ENCODE measurements at places on chromosomes 11 and 22.

- no peak for DNase-seq
Observed at GRCh38 chr11:88178191-88178590, 2.9 kb upstream of the RAB38 start.

DNA sequence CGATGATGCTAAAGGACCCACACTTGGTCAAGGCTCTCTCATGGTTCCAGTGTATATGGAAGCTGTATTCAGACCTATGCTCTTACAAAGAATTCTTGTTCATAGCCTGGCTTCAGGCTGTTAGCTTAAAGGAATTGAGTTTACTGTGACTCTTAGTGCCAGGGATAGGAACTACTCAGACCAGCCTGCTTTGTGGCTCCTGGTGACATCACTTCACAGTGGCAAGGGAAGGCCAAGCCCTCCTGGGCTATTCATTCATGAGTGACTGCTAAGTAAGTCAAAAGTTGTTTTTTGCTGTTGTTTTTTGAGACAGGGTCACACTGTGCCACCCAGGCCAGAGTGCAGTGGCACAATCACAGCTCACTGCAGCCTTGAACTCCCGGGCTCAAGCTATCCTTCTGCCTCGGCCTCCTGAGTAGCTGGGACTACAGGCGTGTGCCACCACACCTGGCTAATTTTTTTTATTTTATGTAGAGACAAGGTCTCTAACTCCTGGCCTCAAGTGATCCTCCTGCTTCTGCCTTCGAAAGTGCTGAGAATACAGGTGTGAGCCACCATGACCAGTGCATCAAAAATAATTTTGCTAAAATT lies 9.6 kb downstream of the ART5 start:
- DNase-seq = no peak

DNA sequence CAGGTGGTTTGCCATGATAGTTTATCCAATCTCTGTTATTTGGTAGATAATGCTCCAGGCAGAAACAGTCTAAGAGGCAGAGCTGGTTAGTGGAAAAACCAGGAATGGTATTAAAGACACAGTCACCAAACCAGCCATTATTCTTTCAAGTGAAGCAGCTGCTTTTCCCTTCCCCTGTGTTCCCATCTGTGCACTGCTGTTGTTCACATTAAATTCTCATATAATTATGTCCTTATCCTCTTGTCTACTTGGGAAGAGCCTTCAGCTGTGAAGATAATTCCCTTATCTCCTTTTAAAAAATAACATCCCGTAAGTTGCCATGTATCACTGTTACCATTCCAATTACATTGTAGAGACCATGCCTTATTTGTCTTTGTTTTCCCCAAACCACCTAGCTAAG lies 5.2 kb upstream of the TBCEL start:
- no peak for DNase-seq

- DNase-seq = no peak
Observed at GRCh38 chr11:2994336-2994730, 2.2 kb upstream of the NAP1L4 start.

GRCh38 chr11:110029714-110030113 lies 63.5 kb upstream of the ZC3H12C start:
- no peak for DNase-seq

DNA sequence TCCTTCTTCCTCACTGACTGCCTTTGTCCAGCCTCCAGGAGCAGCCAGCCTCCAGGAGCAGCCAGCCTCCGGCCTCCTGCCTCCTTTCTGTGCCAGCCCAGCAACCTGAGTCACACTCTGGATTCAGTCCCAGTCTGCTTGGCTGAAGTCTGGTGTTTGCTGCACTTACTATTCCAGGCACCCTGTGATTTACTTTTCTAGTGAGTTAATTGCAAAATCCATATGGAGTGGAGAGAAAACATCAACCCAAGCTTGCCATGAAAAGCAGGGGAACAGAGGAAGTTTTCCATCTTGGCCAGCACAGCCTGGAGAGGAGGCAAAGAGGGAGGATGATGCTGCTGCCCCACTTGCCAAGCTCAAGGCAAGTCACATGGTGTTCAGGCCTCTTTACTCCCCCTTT lies 400.5 kb downstream of the TENM4 start:
- no peak for DNase-seq

GRCh38 chr11:126146454-126147192 lies 64.8 kb downstream of the RPUSD4 start:
- peak; percentile 94 for DNase-seq

GRCh38 chr11:32451808-32452207 lies 16.5 kb upstream of the WT1 start:
- no peak for DNase-seq

DNA sequence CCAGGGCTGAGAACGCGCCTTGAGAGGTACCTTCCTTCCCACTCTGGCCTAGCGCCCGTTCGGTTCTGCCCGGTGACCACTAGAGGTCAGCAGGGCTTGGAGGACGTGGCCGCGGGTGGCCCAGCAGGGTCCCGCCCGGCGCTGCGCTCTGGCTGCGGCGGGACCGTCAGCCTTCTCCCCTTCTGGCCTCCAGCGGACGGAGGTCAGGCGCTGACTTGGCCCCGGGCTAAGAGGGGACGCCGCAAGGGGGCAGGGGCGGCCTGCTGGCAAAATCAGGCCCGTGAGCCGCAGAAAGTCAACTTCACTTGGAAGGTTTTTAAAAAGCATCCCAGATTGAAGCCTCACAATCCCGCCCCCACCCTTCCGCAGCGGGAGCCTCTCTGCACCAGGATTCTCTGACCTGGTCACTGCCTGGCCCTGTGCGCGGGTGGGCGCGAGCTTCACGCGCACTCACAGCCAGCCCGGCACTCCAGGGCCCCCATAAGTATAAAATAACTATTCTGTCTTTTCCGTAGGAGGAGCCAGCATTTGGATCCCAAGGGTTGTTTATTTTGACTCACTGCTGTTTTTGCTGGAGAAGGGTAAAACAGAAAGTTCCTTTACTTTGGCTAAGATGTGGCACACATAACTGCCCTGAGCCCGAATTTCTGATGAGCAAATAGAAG lies 23.2 kb upstream of the ZBTB16 start:
- DNase-seq = no peak

- no peak for DNase-seq
Observed at GRCh38 chr11:86171627-86172026, 72.9 kb upstream of the EED start.

- DNase-seq = no peak
Observed at GRCh38 chr11:77636731-77637344, 756 bp downstream of the CLNS1A start.

- no peak for DNase-seq
Observed at GRCh38 chr11:65826984-65827735, 6.6 kb upstream of the SNX32 start.

DNA sequence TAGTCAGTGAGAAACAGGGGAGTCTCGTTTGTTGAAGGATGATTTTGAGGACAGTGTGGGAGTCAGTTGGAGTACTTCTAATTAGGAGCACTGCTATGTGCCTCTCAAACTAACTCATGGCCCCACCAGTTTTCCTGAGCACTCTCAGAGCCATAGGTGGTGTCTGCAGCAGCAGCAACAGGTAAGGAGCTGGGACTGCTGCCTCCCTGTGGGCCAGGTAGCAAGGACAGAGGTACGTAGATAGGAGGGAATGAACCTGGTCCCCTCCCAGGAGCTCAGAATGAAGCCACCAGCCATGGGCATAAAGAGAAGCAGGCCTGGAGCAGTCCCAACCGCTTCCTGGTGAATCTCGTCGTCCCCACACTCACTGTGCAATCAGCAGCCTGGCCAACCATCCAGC lies 183.4 kb downstream of the BUD13 start:
- DNase-seq = no peak

Data from NCI-H187 (cell line).